ENCODE measurements at places on chromosomes 11 and 22. TPM values are rescaled to one million over a fixed set of nuclear protein-coding genes. Genes with fewer than 3 reads are reported as not detected.

DNA sequence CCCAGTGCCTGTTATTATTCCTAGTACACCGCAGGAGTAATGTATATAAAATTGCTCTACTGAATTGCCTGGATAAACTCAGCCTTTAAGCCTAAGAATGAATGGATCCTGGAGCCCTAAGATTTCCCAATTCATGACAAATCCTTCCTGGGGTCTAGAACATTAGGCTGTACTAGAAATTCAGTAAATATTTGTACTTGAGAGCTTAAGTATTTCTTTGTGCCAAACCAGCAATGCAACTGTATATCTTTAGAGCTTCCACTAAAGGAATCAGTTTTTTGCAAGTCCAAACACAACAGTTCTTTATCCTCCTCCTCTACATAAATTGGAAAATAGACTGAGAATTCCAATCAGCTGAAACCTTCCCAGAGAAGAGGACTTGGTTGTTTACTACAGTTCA lies 65.6 kb downstream of the FAM168A start:
- no peak for DNase-seq

DNA sequence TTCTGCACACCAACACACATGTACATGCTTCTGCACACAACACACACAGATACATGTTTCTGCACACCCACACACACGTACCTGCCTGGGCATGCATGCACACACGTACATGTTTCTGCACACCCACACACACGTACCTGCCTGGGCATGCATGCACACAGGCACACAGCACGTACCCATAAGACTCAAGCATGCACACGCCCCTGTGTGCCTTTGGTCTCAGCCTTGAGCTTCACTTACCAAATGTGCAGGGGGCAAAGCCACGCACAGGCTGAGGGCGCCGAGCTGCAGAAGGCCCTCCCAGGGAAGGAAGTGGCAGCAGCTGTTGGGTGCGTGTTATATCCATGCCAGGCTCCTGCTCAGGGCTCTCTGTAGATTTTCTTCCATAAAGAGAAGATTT lies 34.7 kb upstream of the SMIM38 start:
- no peak for DNase-seq

DNA sequence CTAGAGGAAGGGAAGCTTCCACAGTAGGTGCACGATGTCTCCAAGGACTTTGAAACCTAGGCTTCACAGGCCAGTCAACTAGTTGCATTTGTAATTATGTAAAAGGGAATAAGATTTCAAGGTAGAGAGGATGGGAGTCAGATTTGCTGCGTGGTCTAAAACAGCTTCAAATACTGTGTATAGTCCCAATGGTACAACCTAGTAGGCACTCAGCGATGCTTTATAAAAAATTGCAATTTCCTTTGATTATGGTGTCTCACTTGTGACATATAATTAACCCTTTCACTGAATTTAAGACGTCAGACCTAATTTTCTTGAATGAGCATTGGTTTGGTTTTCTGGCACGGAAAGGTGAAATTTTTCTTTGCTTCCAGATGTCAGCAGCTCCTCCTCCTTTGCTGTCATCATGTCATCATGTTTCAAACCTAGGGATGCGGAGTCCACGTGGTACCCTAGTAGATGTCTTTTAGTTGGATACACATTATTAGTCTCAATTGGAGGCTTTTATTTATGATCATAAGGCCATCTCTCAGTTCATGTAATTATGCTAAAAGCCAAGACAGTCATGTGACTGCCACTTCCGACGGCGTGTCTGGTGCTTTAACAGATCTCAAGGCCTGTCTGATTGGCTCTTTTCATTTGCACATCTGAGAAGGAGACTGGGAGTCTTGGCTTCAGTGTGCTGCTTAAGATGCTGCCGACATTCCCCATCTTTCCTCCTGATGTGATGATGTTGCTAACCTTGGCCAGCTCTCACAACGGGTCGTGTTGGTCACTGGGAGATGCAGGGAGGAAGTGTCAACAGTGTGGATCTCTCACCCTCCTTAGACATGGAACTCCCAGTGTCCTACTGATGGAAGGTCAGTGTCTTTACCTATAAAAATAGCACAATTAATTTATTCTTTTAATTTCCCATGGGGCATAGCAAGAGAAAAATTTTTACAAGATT lies 134.0 kb downstream of the HIPK3 start:
- no peak for DNase-seq

The OR51E2 gene
- 1.8 TPM for total RNA-seq

- no peak for DNase-seq
These were observed 302.7 kb downstream of the ETS1 start for GRCh38 chr11:128284634-128285033.

DNA sequence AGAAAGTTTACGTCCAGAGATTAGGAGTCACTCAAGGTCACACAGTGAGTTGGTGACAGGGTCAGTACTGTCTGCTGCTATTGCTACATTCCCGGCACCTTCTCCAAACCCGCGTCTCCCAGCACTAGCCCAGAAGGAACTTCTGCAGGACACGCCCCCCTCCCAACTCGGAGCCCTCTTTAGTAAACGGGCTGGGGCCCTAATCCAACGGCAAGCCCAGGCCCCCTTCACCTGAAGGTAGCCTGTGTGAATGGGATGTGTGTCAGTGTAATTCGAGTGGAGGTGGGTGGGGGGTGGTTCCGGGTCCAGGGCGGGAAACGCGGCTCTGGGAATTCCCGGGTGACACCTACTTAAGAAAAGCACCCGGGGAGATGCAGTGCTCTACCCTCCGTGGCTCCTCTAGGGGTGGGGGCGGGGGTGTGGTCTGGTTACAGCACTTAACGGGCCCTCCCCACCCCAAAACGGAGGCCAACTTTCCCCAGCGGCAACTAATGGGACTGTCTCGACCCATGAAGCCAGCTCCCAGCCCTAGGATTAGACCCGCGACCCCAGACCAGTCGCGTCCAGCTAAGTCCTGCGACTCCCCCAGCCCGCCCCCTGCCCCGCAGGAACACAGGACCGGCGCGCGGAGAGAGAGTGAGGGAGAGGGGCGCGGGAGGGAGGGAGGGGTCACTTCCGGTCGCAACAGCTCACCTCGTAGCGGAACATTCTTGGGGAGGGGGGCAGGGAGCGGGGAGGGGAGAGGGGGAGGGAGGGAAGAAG lies 468 bp downstream of the PATL1 start:
- DNase-seq, result peak; percentile 51

GRCh38 chr11:131301306-131301705 lies 69.1 kb upstream of the NTM start:
- no peak for DNase-seq

GRCh38 chr11:898143-898511 lies 12.5 kb downstream of the CHID1 start:
- no peak for DNase-seq

The ST14 gene
- total RNA-seq, result 3.8 TPM

GRCh38 chr11:30143098-30143705 lies 87.6 kb upstream of the FSHB start:
- DNase-seq, result no peak

DNA sequence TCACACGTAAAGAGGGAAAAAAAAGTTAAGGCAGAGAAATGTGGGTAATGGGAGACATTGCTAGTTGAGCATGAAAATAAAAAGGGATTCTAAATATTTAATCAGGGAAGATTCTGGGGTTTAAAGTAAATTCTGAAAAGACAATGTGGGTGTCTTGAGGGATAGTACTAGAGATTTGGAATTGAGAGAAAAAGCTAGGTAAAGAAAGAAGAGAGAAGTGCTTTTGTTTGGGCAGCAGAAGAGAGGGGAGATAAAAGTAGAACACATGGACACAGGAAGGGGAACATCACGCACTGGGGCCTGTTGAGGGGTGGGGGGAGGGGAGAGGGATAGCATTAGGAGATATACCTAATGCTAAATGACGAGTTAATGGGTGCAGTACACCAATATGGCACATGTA lies 3.5 kb upstream of the YPEL4 start:
- DNase-seq, result no peak

The MS4A12 gene
- total RNA-seq, result not detected

GRCh38 chr11:36383195-36383594 lies 87.1 kb downstream of the PRR5L start:
- no peak for DNase-seq

GRCh38 chr22:24208012-24208749 lies 26.9 kb downstream of the SUSD2 start:
- peak; percentile 60 for DNase-seq

The NXPE1 gene
- not detected for total RNA-seq

The GLB1L3 gene
- not detected for total RNA-seq

The NAA40 gene
- 17.8 TPM for total RNA-seq

The ALG9 gene
- 60.0 TPM for total RNA-seq

DNA sequence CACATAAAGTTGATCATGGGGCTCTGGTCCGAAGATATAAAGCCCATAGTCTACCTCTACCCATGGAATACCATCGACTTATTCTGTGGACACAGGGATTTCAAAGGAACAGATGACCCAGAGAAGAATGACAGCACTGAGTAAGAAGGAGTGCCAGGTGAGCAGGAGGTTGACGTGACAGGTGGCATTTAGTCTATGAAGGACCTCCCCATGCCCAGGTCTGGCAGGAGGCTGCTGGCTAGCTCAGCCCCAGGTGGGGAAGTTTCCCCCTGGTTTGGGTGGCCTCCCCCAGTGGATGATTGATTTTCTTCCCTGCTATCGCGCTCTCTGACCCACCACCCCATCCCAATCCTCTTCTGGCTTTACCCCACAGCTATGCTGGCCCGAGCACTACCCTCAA lies 39.1 kb downstream of the KCNC1 start:
- no peak for DNase-seq

The STIP1 gene
- 101 TPM for total RNA-seq

DNA sequence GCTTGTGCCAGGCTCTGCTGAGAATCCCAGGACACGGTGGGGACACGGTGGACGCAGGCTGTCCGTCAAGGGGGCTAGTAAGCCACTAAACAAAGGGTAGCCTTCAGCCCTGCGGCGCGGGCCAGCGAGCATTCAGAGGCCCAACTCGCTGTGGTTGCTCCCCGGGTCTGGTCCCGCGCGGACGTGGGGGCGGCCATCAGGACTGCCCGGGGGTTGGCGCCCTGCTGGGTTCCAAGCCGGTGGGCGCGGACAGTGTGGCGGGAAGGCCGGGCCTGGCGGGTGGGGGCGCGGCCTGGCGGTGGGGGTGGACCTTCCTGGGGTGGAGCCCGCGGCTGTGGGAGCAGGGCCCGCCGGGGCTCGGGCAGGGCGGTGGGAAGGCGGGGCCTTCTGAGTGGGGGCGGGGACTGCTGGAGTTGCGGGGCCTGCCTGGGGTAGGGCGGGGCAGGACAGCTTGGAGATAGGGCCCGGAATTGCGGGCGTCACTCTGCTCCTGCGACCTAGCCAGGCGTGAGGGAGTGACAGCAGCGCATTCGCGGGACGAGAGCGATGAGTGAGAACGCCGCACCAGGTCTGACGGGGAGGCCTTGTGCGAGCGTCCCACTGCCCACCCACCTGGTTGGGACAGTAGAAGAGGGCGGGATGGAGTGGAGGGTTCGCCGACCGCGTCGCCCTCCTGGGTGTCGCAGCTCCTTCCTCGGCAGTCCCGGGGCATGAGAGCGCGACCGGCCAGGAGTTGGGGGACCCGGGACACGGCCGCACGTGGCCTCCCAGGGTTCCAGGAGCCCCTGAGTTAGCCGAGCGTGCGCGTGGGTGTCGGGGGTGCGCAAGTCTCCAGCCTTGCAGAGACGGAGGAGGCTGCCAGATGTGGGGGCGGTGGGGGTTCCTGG lies at the start of gene SERHL2:
SERHL2 (plus strand) TSS at position 482 of the 887 bp plus-strand sequence; CDS start at position 547, 65 bp downstream.
- DNase-seq, result peak; percentile 90

GRCh38 chr11:90783111-90783510 lies 560.3 kb upstream of the CHORDC1 start:
- no peak for DNase-seq

The MS4A6A gene
- 51.7 TPM for total RNA-seq

DNA sequence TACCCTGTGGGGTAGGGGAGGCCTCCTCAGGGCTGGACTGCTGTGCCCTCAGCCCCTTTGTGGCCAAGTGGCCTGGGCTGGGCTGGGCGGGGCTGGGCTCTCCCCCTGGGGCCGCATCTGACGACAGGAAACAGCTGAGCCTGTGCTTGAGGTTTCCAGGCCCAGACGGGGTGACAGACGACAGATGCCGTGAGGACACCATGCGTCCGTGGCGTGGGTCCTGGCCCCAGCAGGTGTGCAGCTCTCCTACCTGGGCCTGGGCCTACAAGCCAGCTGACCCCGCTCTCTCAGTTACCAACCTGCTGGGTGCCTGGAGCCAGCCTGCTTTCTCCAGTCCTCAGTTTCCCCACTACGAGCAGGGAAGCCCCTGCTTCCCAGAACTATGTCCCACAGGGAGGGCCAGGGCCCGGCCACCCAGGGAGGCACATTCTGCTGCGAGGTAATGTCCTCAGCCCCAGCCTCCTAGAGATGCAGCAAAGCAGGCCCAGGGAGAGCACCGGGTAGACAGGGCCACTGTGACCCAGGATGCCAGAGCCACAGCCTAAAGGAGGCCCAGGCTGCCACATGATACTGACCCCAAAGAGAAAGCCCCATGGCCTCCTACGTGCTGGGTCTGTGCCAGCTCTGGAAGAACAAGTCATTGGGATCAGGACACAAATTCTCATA lies 181.3 kb downstream of the IGLL1 start:
- DNase-seq, result no peak

GRCh38 chr11:61362542-61362875 lies 335 bp downstream of the TMEM138 start:
- DNase-seq, result peak; percentile 34

GRCh38 chr11:108754901-108755625 lies 90.2 kb downstream of the DDX10 start:
- peak; percentile 41 for DNase-seq

- no peak for DNase-seq
These were observed 10.9 kb downstream of the VPS26B start for GRCh38 chr11:134235399-134235798.

GRCh38 chr11:75820645-75821044 lies 5.6 kb downstream of the UVRAG start:
- DNase-seq, result no peak

- DNase-seq, result no peak
These were observed 27.5 kb downstream of the LARGE2 start for GRCh38 chr11:45949992-45950407.

DNA sequence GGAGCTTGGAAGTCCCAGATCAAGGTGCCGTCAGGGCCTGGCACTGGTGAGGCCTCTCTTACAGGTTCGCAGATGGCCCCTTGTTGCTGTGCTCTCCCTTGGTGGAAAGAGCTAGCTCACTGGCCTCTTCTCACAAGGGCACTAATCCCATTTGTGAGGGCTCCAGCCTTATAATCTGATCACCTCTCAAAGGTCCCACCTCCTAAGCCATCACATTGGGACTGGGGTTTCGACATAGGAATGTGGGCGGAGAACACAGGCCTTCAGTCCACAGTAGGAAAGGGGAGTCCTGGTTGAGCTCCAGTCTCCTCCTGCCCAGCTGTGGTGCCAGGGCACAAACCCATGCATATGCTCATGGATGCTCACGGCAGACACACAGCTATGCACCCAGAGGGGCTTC lies 14.0 kb upstream of the LRRC32 start:
- no peak for DNase-seq

The KRTAP5-11 gene
- not detected for total RNA-seq

DNA sequence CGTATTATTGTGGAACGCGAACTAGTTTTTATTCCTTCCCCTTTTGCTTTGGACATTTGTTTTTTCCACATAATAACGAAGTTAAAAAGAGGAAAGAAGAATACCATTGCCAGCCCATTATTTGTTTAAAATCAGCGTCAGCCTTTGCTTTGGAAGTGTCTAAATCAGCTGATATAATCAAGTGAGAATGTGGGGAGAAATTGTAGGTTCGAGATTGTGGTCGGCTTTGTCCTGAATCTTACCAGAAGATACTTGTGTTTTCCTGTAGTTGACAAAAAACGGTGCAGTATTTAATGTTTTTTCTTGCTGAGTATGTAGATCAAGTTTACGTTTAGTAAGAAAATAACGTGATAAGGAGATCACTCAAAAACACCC lies 935 bp downstream of the ZNF143 start:
- DNase-seq, result no peak

Measured in uterus (tissue), 4 donors.